Activated T-cell treated with anti-CD3 and anti-CD28 coated beads, Interleukin-2, amount 50 U/mL, for 72 hours (primary cell): ENCODE measurements at places on chromosomes 5 and 9. TPM values are rescaled to one million over a fixed set of nuclear protein-coding genes. Genes with fewer than 3 reads are reported as not detected.
A peak's percentile ranks its signal among the peaks of the same experiment; 100 is the strongest.

LEAP2 gene
- 5.0 TPM for total RNA-seq

GZMA gene
- total RNA-seq, result 4.2 TPM

TRPM3 gene
- total RNA-seq, result not detected

PCDHB10 gene
- not detected for total RNA-seq

CCDC180 gene
- 2.5 TPM for total RNA-seq

ADGRD2 gene
- not detected for total RNA-seq

PKN3 gene
- total RNA-seq, result 11.6 TPM

ANKHD1 gene
- 140 TPM for total RNA-seq

MORN5 gene
- total RNA-seq, result not detected

SLC6A19 gene
- not detected for total RNA-seq

STOM gene
- total RNA-seq, result 63.7 TPM

GRIN3A gene
- total RNA-seq, result not detected

NPDC1 gene
- total RNA-seq, result 27.2 TPM

PCDHGB1 gene
- total RNA-seq, result 0.19 TPM

PIP5KL1 gene
- 4.4 TPM for total RNA-seq

- no peak overlapping the region for H3K27ac ChIP-seq
- H3K4me1 ChIP-seq, result no peaks in the 10 kb centered on the region
These were observed 823.3 kb upstream of the NUDT12 start for GRCh38 chr5:104385906-104386305.

- no peak for DNase-seq
- H3K36me3 ChIP-seq, result peaks cover 2% of the 10 kb centered on the region
- peaks cover 62% of the 10 kb centered on the region for H3K4me1 ChIP-seq
- no peaks in the 10 kb centered on the region for H3K27me3 ChIP-seq
- no peak overlapping the region for H3K4me3 ChIP-seq
These were observed 25.1 kb downstream of the JADE2 start for GRCh38 chr5:134550271-134551214.

GRCh38 chr9:108786901-108787689 lies 68.7 kb downstream of the ACTL7B start:
- H3K4me1 ChIP-seq, result peaks cover 9% of the 10 kb centered on the region
- no peak for DNase-seq
- H3K27ac ChIP-seq, result no peak overlapping the region

GRCh38 chr9:71955300-71955915 lies 44.0 kb downstream of the C9orf85 start:
- DNase-seq, result no peak
- H3K4me3 ChIP-seq, result no peak overlapping the region
- peaks cover 5% of the 10 kb centered on the region for H3K4me1 ChIP-seq
- H3K27ac ChIP-seq, result no peak overlapping the region

GRCh38 chr5:21058289-21058688 lies 1070.3 kb upstream of the CDH18 start:
- H3K36me3 ChIP-seq, result no peaks in the 10 kb centered on the region
- no peak overlapping the region for H3K4me3 ChIP-seq
- no peaks in the 10 kb centered on the region for H3K4me1 ChIP-seq
- H3K27me3 ChIP-seq, result no peaks in the 10 kb centered on the region
- H3K27ac ChIP-seq, result no peak overlapping the region

DNA sequence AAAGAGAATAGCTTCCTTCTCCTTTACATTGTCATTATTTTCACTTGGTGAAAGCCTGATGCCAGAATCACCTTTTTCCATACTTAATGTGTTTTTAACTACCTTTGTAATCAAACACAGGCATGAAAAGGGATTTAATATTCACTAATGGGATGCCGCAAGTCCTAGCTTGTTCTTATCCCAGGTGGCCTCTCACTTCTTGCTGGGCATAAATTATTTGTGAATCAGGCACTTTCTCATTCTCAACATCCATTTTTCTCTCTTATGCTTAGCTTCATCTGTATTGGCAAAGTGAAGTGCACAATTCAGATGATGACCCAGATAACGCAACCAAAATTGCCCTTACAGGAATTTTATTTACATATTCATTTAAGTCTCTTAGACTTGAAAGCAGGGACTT lies 10.9 kb downstream of the ACTL7B start:
- no peaks in the 10 kb centered on the region for H3K36me3 ChIP-seq
- H3K27me3 ChIP-seq, result no peaks in the 10 kb centered on the region
- peaks cover 10% of the 10 kb centered on the region for H3K4me1 ChIP-seq
- DNase-seq, result no peak

- no peak overlapping the region for H3K27ac ChIP-seq
- peaks cover 17% of the 10 kb centered on the region for H3K4me1 ChIP-seq
- H3K4me3 ChIP-seq, result peak overlapping the region; percentile 53
These were observed 63.1 kb downstream of the CXXC5 start for GRCh38 chr5:139711067-139711905.

DNA sequence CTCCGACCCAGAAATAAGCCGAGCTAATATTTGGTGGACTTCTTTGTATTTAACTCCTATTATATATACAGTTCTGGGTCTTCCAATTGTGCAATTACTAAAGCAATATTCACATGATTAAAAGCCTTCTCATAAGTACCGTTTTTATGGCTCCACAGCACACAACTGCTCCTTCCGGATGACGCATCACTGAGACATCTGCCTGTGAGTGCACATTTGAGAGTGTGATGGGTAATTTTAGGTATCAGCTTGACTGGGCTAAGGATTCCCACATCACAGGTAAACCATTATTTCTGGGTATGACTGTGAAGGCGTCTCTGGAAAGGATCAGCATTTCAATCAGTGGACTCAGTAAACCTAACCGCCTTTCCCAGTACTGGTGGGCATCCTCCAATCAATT lies 77.5 kb upstream of the SYK start:
- H3K4me1 ChIP-seq, result no peaks in the 10 kb centered on the region
- no peak overlapping the region for H3K4me3 ChIP-seq
- H3K36me3 ChIP-seq, result no peaks in the 10 kb centered on the region
- no peak overlapping the region for H3K27ac ChIP-seq
- DNase-seq, result no peak

DNA sequence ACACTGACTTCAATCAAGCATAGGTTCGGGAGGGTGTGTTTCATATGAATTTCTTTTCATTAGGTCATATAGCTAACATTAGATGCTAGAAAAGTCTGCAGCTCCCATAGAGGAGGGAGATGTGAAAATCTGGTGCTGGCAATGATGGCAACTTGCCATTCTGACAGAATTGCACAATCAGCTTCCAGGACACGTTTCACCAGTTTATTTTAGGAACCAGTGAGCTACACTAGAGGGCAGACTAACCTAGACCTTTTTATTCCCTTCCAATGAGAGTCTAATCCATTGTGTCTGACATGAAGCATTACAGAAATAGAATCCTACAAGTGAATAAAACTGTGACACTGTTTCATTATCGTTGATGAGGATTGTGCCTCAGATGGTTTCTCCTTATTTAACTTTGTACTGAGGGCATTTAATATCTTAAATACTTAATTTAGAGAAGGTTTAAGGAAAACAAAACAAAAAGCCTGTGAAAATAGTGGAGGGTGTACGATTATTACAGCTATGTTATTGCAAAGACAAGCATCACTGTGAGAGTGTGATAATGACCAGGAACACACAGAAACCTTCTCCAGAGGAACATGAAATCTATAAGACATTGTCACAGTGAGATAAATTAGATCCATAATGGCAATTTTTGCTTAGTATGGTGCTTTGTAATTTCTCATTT lies 363.3 kb upstream of the RPS23 start:
- DNase-seq, result peak; percentile 9
- peak overlapping the region; percentile 11 for H3K27ac ChIP-seq
- H3K27me3 ChIP-seq, result no peaks in the 10 kb centered on the region
- H3K4me3 ChIP-seq, result no peak overlapping the region
- H3K4me1 ChIP-seq, result peaks cover 4% of the 10 kb centered on the region
- no peaks in the 10 kb centered on the region for H3K36me3 ChIP-seq

DNA sequence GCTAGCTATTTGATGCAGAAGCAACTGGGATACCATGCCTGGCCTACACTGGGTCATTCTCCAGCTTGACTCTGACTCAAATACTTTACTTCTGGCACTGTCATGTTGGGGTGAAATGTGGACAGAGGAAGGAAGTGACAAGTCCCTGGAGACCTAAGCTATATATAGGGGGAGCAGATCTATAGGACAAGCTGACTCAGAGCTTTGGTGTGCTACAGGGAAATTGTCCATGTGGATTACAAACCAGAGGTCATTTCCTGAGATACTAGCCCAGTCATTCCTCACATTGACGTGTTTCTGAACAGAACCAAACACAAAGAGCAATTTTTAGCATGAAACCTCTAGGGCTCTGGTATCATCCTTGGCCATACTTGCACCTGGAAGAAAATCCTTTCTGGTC lies 531.6 kb upstream of the CLINT1 start:
- no peaks in the 10 kb centered on the region for H3K36me3 ChIP-seq
- H3K4me3 ChIP-seq, result no peak overlapping the region
- no peak for DNase-seq
- no peak overlapping the region for H3K27ac ChIP-seq
- no peaks in the 10 kb centered on the region for H3K27me3 ChIP-seq
- no peaks in the 10 kb centered on the region for H3K4me1 ChIP-seq

- no peaks in the 10 kb centered on the region for H3K27me3 ChIP-seq
- DNase-seq, result no peak
- H3K4me3 ChIP-seq, result no peak overlapping the region
- H3K36me3 ChIP-seq, result no peaks in the 10 kb centered on the region
- no peak overlapping the region for H3K27ac ChIP-seq
- H3K4me1 ChIP-seq, result peaks cover 47% of the 10 kb centered on the region
These were observed 18.3 kb downstream of the MARCHF3 start for GRCh38 chr5:127011961-127012644.

- peaks cover 2% of the 10 kb centered on the region for H3K36me3 ChIP-seq
- H3K27ac ChIP-seq, result peak overlapping the region; percentile 78
- H3K4me1 ChIP-seq, result peaks cover 92% of the 10 kb centered on the region
- no peak for DNase-seq
These were observed 15.2 kb upstream of the TNIP1 start for GRCh38 chr5:151096001-151096373.

DNA sequence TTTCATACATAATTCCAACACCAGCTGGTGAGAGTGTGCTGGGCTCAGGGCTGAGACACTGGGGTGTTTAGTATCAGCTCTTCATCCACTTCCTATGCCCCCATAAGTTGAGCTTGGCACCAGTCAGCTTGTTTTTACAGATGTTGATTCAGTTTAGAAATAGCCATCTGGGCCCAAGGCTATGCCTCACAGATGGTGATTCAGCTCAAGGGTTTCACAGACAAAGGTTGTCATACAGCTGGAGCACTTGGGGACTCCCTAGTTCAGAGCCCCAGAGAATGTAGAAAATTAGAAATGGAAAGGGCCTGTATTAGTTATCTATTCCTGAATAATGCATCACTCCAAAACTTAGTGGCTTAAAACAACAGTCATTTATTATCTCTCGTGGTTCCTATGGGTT lies 10.3 kb upstream of the CRHBP start:
- H3K4me3 ChIP-seq, result no peak overlapping the region
- DNase-seq, result no peak
- peaks cover 27% of the 10 kb centered on the region for H3K27me3 ChIP-seq
- H3K36me3 ChIP-seq, result peaks cover 2% of the 10 kb centered on the region
- no peak overlapping the region for H3K27ac ChIP-seq
- H3K4me1 ChIP-seq, result peaks cover 15% of the 10 kb centered on the region

- H3K4me1 ChIP-seq, result no peaks in the 10 kb centered on the region
- no peak overlapping the region for H3K27ac ChIP-seq
- no peaks in the 10 kb centered on the region for H3K36me3 ChIP-seq
- H3K27me3 ChIP-seq, result no peaks in the 10 kb centered on the region
These were observed 388.5 kb downstream of the PSAT1 start for GRCh38 chr9:78685471-78685870.

- no peaks in the 10 kb centered on the region for H3K27me3 ChIP-seq
- no peak overlapping the region for H3K4me3 ChIP-seq
These were observed 1048.8 kb upstream of the ACO1 start for GRCh38 chr9:31335529-31336234.
